EH (cell line): ENCODE measurements at places on chromosomes 5 and 9.
A peak's percentile ranks its signal among the peaks of the same experiment; 100 is the strongest.

- no peak for DNase-seq
Measured at GRCh38 chr5:152501294-152501693, 96.2 kb upstream of the NMUR2 start.

DNA sequence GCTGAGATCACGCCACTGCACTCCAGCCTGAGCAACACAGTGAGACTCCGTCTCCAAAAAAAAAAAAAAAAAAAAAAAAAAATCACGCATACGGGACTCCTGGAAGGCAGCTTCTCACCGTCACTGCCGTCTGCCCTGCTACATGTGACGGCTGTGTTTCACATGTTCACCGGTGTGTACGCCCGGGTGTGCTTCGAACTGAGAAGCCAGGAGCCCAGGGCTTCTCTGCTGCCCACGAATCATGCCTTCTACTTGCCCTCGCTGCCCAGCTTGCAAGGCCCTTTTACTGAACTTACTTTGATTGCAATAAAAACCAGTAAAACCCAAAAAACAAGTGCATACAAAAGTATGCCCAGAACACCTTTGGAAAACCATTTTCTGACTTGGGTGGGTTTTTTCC is 5.8 kb upstream of the NKD2 start:
- no peak for DNase-seq

DNA sequence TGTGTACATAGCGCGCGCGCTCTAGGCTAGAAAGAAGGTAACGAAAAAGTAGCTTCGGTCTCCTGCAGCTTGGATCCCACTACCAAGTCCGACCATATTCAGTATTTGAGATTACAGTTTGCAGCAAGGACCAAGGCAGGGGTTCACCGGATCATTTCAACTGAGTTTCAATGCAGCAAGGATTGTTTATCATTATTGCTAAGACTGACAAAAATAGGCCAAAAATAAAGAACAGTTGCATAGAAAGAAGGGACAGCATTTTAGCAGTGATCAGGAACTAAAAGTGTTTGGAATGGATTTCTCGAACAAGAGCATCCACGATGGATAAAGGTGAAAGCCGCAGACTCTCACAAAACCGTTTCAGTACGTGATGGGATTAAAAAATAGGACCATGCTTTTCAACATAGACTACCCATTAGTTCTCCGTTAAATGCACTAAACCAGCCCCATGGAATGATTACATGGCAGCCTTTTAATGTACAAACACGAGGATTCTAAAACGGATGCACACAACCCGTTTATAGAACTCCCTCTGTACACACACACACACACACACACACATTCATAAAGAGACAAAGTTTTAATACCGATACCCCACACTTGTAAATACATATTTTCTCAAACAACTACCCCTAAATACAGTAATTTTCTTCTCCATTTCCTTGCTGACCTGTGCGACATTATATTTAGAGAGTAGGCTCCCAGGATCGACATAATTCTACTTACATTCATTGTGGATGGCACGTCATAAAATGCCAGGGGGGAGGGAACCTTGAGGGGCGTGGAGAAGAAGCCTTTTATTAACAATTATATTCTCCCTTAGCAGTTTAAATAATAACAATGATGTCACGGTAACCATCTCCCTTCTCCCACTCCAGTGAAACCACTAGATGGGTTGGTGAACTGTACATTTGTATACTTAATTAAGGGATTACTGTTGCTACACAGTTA is 197.1 kb downstream of the MEF2C start:
- no peak for DNase-seq

DNA sequence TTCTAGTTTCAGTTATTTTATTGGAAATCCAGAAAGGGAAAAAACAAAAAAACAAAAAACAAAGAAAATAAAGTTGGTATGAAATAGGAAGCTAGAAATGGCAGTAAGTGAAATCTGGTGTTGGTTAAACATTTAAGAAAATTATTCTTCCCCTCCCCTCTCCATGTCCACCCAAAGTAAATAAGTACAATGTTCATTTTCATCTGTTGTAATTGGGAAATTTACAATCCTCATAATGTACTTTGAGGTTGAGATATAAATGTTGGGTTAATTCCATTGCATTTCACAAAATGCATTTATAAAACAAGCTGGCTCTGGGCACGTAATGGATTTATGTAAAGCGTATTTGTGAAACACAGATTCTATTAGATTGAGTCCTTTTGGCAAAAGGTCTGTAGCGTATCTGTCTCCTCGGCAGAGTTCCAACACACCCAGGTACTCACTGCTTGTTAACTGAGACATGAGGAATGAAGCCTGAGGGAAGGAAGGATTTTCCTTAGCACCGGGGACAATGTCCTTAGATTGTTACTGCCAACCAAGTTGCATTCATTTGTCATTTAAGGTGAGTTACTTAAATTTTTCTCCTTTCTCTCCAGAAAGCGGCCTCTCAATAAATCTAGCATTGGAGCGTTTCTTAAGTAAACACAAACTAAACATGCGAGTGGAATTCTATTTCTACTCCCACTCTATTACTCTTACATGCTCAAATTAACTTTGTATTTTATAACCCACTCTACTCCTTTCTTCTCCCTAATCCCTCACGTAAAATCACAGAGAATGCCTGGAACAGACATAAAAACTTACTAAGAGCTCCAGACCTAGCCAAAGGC is 912.3 kb upstream of the WWC1 start:
- DNase-seq = no peak

DNA sequence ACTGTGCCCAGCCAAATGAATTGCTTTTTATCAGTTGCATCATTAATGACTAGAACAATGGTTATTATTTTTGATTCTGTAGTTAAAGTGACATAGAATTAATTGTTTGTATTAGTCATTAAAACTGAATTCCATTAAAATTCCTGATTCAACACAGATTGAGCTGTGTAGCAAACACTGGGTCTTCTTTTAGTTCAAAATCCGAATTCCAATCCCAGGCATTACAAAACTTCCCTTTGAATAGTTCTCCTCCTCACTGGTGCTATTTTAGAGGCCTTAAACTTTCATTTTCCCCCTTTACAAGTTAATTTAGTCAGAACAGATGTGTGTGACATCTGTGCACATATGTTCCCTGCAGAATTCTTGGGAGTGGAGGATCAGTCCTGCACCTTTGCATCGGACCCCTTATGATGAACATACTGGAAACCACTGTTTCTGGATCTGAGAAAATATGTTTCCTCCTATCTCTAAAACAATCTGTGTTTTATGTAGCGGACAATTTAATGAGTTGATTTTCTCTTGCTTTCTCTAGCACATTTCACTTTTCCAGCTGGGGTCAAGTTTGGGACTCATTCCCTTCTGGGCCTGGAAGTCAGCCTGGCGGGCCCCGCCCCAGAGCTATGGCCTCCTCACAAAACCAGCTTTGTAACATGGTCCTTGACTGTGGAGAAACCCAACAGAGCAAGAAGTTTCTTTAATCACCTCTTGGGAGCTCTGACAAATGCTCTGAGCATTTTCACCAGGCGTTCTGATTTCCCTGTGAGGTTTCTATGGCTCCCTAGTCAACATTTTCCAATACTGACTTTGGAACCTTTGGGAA is 87.9 kb upstream of the MAMDC2 start:
- DNase-seq = peak; percentile 61

DNA sequence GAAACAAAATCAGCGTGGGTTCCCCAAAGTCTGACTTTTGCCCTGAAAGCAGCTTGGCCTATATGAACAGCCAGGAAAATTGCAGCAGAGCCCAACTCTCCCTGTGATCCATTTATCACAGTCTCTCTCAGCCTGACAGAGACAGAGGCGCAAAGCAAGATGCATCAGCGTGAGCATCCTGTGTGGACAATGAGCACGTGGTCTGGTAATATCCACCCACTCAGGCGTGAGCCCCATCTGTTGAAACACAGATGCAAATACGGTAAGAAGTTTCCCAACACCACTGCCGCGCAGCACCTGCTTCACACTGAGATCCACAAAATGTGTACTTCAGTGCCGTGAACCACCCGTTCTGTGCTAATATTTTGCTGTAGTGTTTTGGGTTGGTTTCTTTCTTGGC is 114.6 kb downstream of the MRPL36 start:
- DNase-seq = no peak
